Fibroblast of skin of right biceps (primary cell): ENCODE measurements at places on chromosomes 3 and 15.

DNA sequence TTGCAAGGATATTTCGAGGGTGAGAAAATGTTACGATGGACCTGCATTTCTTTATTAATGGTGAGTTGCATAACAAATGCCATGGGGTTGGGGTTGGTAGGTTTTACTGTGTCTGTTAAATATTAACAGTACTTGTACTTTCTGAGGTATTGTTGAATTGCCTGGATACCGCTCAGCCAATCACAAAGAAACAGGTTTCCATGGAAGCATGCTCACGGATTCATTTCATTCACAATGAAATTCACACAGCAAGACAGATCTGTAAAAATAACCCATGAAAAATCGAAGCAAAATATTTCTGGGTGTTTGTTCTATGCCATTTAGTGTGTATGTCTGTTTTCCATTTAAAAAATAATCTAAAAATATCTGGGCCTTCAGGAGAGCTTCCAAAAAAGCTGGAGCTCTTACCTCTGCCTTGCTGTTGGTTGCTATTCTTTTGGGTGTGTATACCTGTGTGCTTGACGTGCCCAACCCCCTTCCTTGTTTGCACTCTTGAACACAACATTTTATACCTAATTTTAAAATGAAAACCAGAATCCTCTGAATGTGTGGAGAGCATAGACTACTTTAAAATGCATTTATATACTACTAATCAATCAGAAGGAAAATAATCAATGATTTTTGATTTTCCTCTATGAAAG lies 479.8 kb upstream of the TBL1XR1 start:
- no peak for DNase-seq

DNA sequence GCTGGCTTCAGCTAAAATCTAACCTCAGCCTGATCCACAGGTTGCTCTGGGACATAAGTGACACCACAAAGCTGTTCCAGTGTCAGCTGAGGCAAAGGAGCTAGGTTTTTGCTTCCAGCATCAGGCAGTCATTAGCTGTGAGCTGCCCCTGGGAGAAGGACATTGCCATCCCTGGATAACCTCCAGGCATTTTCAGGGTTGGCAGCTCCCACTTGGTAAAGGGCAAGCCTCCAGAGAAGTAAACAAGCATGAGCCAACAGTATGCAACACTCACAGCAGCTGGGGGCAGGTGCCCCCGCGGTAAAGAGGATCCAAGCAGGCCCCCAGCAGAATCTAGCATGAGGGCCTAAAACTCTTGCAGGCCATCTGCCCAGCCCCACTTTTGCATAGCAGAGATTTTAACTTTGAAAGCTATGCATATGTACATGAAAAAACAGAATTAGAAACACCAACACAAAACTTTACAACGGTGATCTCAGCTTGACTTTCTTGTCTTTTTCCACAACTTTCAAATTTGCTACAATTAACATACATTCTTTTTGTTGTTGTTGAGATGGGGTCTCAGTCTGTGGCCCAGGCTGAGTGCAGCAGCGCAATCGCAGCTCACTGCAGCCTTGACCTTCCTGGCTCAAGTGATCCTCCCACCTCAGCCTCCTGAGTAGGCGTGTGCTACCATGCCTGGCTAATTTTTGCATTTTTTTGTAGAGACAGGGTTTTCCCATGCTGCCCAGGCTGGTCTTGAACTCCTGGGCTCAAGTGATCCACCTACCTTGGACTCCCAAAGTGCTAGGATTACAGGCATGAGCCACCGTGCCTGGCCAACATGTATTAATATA lies 83.8 kb upstream of the TPM1 start:
- DNase-seq = no peak

GRCh38 chr3:98733812-98734281 lies 29.3 kb upstream of the ST3GAL6 start:
- peak; percentile 1 for DNase-seq

DNA sequence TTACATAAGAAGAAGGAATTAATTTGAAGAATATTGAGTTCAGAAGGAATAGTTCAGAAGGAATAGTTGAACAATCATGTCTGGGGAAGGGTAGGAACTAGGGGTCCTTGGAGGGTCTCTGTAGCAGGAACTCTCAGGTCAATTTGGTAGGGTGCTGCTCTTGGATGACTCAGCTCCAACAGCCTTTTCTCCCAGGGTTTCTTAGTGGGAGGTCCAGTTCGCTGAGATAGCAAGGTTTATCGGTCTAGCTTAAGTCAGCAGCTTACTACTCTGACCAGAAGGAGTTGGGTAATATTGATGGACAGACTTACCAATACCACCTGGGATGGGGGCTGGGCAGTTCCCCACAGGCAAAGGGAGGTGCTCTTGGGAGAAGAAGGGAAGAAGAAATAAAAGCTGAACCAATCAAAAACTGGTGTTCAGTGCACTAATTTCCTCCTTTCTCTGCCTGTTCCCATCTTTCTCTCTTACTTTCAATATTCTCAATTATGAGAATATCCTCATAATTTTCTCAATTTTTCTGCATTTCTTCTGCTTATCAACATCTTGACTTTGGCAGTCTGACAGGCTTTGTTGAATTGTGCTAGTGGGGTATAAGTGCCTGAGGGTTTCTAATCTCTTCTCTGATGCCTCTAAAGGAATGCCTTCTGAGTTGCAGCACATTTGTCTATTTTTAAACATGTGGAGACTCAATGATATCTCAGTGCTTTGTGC lies 14.4 kb upstream of the MITF start:
- DNase-seq = no peak

GRCh38 chr15:70528270-70528706 lies 235.1 kb downstream of the UACA start:
- no peak for DNase-seq

- peak; percentile 88 for DNase-seq
Observed at GRCh38 chr3:154972951-154973350, 107.2 kb upstream of the MME start.

DNA sequence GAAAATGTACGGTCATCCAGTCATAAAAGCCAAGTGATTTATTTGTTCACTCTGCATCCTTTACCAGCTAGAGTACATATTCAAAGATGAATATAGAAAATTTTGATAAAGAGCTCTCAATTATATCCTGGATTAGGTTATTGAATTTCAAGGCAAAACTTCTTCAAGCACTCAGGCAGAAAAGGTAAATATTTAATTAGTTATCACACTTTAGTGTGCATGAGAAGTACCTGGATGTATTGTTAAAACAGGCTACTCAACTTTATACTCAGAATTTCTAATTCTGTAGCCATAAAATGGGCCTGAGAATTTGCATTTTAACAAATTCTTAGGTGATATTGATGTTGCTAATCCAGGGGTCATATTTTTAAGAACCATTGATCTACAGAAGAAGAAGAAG lies 45.3 kb downstream of the ILDR1 start:
- no peak for DNase-seq

DNA sequence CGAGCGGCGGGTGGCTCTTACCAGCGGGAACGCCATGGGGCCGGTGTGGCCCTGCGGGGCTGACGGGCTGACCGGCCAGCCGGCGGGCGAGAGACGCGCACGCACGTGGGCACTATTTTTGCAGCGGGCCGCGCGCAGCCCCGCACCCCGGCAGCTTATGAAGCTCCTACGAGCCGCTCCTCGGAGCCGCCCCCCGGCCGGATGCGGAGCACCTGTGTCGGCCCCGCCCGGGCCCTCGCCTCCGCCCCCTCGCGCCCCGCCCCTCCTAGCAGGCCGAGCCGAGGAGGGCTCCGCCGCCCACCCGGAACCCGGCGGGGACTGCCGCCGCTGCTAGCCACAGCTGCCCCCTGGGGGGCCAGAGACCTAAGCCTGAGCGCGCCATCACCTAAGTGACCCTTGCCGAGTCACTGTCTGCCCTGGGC lies 683 bp upstream of the CPEB1 start:
- no peak for DNase-seq

DNA sequence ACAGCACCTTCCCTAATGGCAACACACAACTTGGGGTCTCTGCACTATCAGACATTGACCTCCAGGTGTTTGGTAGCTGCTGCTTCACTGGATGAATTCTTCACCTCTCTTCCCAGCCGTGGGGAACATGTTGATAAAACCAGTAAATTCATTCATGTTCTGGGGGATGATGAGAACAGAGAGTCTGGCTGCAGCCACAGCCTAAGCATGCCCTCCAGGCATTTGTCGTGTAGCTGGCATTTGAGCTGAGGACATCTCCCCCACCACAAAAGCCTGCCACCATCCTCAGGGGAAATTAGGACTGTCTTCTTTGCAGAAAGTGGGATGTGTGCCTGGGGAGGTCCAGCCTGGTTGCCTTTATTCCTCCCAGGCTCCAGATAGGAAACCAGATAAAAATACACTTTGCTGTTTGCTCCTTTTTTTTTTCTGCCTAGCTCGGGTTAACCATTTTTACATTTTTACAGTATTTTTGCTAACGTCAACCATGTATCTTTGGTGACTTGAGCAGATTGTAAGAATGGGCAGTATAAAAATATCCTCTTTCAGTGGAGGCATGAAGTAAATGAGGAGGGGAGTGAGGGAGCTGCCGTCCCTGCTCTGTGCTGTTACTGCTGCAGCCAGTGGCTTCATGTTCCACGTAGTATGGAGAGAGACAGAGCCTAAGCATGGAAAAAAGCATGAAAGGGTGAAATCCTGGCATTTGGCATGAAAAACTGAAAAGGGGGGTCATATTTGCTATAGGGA lies 444.0 kb downstream of the EPHB1 start:
- DNase-seq = no peak

DNA sequence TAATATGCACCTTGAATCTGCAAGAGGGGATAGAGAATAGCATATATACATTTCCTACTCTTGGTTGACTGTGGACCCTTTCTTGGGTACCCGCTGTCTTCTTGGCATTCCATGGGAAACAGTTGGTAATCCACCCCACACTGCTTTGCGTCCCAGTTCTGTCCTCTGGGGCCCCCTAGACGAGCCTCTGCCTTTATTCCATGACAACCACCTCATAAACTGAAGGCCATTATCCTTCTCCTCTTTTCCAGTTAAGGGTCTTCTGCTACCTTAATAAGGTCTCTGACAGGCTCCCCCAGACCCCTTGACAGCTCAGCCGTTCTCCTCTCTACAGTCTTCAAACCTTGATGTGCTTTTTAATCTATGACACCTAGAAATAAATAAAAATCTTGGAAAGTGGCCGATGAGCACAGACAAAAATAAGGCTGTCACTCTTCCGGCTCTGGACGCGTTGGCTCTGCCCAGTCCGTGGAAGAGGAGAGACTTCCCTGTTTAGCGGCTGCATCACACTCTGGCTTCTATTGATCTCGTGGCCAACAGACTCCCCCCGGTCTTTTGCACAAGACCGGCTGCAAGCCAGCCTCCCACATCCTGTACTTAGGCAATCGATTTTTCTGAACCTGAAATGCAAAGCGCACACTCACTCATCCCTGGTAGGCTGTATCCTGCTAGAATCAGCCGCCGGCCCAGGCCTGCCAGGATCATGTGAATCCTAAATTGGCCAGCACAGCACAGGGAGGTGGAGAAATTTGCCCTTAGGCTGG lies 251.0 kb upstream of the TLE3 start:
- no peak for DNase-seq

DNA sequence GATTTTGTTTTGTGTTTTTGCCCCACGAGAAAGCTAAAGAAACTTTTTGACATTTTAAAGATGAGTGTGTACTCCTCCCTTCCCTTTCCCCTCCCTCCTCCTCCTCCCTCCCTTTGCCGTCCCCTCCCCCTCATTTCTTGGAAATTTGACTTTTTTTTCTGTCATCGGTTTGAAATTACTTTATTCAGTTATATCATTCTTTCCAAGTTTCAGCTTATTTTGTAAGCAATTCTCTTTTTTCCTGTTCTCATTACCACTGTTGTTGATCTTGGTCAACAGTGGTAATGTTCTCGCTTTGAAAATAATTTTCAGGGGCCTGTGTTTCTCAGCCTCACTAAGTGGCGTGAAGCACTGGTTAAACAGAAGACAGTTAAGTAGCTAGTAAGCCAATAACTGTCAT lies 178.4 kb downstream of the AKAP13 start:
- no peak for DNase-seq

DNA sequence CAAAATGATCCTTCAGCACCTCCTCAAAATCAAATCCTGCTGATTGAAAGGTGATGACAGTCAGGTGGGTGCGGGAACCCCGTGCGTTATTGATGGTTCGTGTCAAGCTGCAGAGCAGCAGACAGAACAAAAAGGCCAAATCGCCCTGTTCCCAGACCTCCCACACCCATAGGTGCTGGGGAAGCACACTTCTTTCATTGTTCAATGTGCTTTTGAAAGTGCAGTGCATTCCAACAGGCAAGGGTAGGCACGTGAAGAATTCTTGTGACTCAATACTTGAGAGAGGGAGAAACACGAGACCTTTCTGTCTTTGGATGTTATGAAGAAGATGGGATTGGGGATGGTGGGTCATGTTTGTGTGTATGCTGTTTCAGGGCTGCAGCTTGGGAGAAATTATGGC lies 514.0 kb downstream of the MCTP2 start:
- DNase-seq = no peak
